Eye (tissue), 1 donor: ENCODE measurements at places on chromosomes 7 and 10.
A peak's percentile ranks its signal among the peaks of the same experiment; 100 is the strongest.

GRCh38 chr10:58972576-58973234, 203.7 kb upstream of the PHYHIPL start:
- peak; percentile 86 for DNase-seq

DNA sequence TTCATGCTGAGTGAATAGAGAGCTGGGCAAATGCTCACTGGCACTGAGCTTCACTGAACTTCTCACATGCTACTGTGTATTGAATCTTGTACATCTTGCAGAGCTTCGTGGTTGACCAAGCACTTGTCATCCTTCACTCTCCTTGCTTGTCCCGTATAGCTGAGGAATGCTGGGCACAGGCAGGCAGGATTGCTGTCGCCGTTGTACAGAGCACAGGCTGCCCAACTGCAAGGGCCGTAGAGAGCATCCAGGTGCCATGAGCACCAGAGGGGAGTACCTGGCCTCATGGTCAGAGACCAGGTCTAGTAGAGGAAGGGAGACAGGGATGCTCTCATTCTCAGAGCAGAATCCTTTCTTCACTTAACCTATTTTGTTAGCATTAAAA, 99.8 kb upstream of the RET start:
- DNase-seq: no peak

- no peak for DNase-seq
Measured at GRCh38 chr7:35825974-35826373, 25.1 kb downstream of the SEPTIN7 start.

DNA sequence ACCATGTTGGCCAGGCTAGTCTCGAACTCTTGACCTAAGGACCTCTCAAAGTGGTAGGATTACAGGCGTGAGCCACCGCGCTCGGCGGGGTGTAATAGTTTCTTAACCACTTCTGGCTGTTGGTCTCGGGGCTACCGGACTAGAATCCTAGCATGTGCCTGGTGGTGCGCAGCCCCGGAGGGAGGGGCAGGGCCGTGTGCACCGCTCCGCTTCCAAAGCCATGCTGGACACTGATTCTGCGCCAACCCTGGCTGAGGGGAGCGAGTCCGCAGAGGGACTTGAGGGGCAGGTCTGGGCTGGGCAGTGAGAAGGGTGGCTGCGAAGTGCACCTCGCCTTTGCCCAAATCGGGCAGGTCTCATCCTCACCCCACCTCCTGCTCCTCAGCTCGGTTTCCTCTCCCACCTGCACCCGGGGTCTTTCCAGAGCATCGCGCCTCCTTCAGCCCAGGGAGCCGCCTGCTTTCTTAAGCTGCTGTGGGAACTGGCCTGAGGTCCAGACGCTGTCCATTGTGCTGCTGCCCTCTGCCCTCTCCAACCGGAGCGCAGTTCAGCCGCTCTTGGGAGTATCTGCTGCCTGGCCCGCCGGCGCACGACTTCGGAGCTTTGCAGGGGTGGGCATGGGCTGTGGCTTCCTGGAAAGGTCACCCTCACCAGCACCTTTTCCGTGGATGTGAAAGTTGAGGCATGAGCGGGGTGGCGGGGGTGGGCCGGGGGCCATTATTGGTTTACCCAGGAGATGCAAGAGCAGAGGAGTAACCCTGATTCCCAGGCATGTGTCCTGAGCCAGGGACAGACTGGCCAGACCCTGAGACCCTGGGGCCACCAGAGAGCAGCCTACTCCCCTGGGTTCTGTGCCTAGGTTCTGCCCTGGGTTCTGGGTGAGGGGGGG, 422.6 kb upstream of the NUPR2 start:
- DNase-seq: no peak

DNA sequence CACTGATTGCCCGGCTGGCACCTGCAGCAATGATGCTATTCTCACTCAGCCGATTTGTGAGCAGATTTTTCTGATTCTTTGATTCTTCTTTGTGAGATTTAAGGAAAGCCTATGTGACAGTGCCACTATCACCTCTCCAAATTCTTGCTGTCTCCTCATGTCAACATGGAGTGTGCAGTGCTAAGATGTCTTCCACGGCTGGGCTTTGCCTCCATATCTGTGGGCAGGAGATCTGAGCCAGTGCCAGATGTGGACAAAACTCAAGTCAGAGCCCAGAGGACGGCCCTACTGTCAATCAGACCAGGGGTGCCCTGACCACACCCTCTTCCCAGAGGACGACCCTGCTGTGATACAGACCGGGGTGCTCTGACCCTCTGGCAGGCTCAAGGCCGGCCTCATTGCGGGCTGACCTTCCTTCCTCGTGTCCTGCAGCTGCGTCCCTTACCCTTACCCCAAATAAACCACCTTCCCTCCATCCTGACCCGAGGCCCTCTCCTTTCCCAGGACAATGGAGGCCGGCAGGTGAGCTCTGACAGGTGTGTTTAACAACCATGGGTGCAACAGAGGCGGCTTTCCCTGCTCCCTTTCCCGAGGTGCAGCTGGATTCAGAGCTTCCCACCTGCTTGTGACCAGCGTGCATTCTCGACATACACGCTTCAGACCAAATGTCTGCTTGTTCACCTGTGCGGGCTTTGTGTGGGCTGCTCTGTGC, 221.4 kb downstream of the ADARB2 start:
- DNase-seq: no peak

- no peak for DNase-seq
Measured at GRCh38 chr7:85014936-85015660, 171.8 kb downstream of the SEMA3D start.

DNA sequence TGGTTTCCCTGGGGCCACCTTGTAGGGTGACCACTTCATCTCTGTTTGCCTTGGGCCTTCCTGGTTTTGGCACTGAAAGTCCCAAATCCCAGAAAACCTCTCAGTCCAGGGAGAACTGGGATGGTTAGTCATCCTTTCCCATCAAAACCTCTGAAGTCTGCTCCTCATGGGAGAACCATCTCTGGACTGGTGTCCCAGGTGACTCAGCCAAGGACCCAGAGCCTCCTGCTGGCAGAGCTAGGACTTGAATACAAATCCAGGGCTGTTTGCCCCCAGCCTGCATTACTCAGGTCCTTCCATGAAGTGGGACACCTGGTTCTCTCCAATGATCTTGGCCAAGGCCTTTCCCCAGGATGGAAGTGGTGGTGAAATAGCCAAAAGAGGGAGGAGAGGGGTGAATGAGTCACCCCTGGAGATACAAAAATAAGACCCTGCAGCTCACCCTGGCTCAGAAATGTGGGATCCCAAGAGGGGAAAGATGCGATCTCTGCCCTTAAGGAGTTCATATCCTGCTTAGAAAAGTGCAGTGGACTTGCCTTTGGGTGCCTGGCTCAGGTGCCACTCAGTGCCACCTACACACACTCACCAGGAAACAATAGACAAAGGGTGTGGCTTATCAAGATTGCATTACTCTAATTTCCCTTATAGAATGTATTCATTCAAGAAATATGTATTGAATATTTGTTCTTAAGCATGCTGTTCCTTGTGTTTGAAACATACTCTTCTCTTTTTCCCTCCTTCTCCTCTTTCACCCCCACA, 22.0 kb downstream of the ADRA2A start:
- no peak for DNase-seq

- peak; percentile 95 for DNase-seq
Measured at GRCh38 chr7:128387216-128388144, 22.3 kb downstream of the IMPDH1 start.

GRCh38 chr7:7671361-7671760, 30.8 kb downstream of the UMAD1 start:
- DNase-seq: no peak

GRCh38 chr10:42783181-42783549, 570 bp downstream of the BMS1 start:
- no peak for DNase-seq

DNA sequence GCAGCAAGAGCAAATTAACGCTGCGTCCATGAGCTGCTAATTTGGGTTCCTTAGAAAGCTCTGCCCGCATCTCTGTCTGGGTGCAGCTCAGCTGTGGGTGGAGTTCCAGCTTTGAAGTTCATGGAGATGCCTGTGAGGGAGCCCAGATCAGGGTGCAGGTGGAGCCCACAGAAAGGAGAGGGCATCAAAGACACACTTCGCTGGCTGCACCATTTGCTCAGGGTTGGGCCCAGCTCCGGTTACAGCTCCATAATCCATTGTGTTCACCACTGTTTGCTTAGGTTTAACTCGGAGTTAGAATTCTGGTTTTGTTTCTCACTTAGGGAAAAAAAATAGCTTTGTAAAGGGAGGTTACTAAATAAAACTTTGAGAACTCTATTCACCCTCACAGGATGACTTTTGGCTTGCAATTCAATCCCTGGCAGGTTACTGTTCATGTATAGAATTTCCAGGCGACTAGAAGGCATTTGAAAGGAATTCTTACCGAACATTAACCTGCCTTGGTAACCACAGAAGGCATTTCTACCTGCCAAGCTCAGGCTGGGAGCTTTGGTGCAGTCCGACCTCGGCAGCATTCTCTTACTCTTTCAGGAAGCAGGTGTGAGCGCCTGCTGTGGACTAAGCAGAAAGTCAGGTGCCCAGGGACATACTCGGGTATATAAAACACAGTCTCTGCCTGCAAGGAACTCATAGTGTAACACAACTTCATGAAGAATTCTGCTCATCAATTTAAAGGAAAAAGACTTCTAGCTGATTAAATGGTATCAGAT, 179.5 kb upstream of the RNF32 start:
- no peak for DNase-seq

- no peak for DNase-seq
Measured at GRCh38 chr10:63940277-63940922, 419.2 kb downstream of the REEP3 start.

- no peak for DNase-seq
Measured at GRCh38 chr10:74997163-74997562, 114.3 kb upstream of the SAMD8 start.

GRCh38 chr10:52883996-52884871, 111.7 kb upstream of the MBL2 start:
- DNase-seq: peak; percentile 90

GRCh38 chr10:36421992-36422391, 703.4 kb upstream of the ANKRD30A start:
- no peak for DNase-seq

- DNase-seq: no peak
Measured at GRCh38 chr10:29189256-29189655, 99.6 kb upstream of the LYZL1 start.

DNA sequence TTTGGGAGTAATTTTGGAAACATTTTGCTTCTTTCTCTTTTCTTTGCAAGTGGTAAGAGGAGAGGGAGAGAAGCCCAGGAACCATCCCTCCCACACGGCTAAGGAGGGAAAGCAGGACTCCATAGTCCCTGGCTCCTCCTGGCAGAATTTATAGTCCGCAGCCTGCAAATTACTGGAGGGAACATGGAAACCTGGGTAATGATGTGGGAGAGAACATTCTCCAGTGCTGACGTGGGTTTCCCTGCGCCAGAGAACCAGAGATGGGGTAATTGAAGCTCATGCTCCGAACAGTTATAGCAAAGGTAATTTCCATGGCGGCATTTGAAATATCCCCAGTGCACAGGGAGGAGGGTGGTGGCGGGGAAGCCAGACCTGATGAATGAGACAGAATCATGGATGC, 320.4 kb downstream of the RPS24 start:
- DNase-seq: no peak
